Camera-type eye (tissue), 1 donor: ENCODE measurements at places on chromosomes 6 and 20. TPM values are rescaled to one million over a fixed set of nuclear protein-coding genes. Genes with fewer than 3 reads are reported as not detected.

EMILIN3 gene
- total RNA-seq, result 27.2 TPM

SLC16A10 gene
- total RNA-seq, result 12.0 TPM

ENPP4 gene
- 18.4 TPM for total RNA-seq

FAM110A gene
- total RNA-seq, result 9.7 TPM

MAP7 gene
- 40.2 TPM for total RNA-seq

TUBB2A gene
- total RNA-seq, result 209 TPM

RRAGD gene
- 33.8 TPM for total RNA-seq

PI16 gene
- 154 TPM for total RNA-seq

TNF gene
- not detected for total RNA-seq

RBPJL gene
- not detected for total RNA-seq

CAPN11 gene
- not detected for total RNA-seq

CCDC170 gene
- 3.5 TPM for total RNA-seq

LAMA2 gene
- total RNA-seq, result 72.8 TPM

SSTR4 gene
- not detected for total RNA-seq
